SJCRH30 (cell line): ENCODE measurements at places on chromosomes 7 and 10. TPM values are rescaled to one million over a fixed set of nuclear protein-coding genes. Genes with fewer than 3 reads are reported as not detected.
A peak's percentile ranks its signal among the peaks of the same experiment; 100 is the strongest.

PALD1 gene
- 12.5 and 12.8 TPM in 2 replicates for total RNA-seq

SUN3 gene
- not detected in 2 replicates for total RNA-seq

NEUROD6 gene
- not detected in 2 replicates for total RNA-seq

FBXO24 gene
- total RNA-seq: 0.10 TPM in 1 of 2 replicates, not detected in the other

DNA sequence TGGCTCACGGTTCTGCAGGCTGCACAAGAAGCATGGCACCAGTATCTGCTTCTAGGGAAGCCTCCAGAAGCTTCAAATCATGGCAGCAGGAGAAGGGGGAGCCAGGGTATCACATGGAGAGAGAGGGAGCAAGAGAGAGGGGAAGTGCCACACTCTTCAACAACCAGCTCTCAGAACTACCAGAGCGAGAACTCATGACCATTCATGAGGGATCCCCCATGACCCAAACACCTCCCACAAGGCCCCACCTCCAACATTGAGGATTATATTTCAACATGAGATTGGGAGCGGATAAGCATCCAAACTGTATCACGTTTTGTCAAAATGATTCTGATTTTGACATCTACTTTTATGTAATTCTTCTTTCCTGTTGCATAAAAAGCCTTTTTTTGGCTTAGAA, 38.5 kb downstream of the CREM start:
- no peak for DNase-seq

- DNase-seq: no peak
These were observed 93.4 kb upstream of the PARD3 start for GRCh38 chr10:34908481-34908880.

DNA sequence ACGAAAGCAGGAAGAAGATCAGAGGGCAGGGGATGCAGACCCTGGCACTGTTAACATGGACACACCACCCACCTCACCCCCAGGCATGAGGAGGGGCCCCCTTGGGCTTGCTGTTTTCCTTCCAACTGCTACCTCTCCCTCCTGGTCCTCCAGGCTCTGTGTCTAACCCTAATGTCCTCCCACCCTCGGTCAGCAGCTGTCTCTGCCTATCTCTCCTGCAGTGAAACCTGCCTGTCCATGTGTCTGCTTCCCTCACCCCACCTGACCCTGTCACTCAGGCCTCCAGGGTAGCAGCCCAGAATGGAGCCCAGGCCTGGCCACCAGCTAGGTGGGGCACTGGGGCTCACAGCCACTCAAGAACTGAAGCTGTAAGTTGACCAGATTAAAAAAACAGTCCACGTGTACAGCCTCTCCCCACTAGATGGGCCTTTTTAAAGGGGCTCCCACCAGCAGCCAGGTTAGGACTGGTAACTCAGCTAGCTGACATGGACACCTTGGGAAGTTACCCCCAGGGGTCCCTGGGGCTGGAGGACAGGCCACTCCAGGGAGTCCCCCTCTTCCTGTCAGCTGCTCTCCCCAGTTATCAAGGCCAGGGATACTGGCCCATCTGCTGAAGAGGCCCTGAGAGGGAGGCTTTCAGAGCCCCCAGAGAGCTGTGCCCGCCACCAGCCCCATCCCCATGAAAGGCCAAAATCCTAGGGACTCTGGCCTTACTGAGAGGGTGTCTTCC, 1.5 kb downstream of the SMARCD3 start:
- DNase-seq: peak; percentile 100

- DNase-seq: no peak
These were observed 99.0 kb downstream of the RNF32 start for GRCh38 chr7:156739596-156739995.
